ENCODE measurements at places on chromosomes 6 and 20. TPM values are rescaled to one million over a fixed set of nuclear protein-coding genes. Genes with fewer than 3 reads are reported as not detected.
A peak's percentile ranks its signal among the peaks of the same experiment; 100 is the strongest.

GRCh38 chr6:169263374-169263773 lies 9.7 kb upstream of the THBS2 start:
- no peak for DNase-seq

GRCh38 chr20:10177326-10177725 lies 41.3 kb upstream of the SNAP25 start:
- DNase-seq = peak; percentile 88

- no peak for DNase-seq
Observed at GRCh38 chr6:40138273-40138720, 204.0 kb upstream of the MOCS1 start.

DNA sequence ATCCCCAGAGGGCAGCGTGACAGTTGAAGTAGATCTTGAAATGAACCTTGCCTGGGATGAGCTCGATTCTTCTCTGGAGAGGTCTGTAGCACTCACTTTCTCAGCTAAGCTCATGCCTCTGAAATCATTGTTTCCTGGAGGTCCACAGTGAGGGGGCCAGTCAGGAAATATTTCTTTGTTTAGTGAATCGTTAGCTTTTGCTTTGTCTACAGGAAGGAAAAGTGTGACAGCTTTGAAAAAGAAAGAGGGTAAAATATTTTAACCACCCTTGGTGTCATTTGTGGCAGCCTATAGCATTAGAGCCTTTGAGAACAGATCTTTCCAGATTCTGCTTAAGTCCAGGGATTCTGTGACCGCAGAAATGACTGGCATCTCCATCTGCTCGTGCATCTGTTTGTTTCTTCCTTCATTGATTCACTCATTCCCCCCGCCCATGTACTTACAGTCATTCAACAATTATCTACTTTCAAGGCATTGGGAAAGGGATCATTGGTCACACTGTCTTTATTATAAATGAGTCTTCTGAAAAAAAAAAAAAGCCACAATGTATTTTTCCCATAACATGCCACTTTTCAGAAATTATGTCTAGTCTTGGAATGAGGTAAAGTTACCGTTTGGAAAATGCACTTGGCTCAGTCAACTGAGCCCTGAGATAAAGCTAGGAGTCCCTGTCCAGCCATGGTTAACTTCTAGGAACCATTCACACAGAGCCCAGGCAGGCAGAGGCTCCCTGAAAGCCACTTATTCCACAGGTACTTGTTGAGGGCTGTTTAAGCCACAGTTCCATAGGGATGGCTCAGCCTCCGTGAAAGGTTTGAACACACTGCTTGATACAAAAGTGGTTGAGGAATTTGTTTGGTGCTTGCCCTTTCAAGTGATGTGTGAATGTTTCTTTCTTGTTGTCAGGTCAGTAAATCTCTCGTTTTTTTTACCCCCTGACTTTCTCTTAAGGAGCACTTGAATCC lies 86.0 kb downstream of the TIAM2 start:
- peak; percentile 97 for DNase-seq

GRCh38 chr6:96469312-96469711 lies 52.3 kb upstream of the UFL1 start:
- no peak for DNase-seq

DNA sequence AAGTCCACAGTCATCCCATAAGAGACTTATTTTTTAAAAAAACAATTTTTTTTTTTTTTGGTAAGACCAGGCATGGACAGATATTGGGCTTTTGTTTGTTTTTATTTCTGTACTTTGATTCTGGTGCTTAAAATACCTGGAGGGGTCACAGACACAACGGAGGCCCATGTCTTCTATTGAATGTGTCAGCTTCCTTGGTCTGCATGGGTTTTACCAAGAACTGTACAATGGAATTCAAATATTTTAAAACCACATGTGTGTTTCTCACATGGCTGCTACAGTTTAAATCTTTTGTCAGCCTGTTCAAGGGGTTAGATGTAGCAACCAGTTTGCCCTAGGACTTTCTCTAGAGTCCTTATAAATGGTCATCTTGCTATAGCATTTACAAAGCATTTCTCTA lies 139.8 kb downstream of the SOX4 start:
- DNase-seq = peak; percentile 62

DNA sequence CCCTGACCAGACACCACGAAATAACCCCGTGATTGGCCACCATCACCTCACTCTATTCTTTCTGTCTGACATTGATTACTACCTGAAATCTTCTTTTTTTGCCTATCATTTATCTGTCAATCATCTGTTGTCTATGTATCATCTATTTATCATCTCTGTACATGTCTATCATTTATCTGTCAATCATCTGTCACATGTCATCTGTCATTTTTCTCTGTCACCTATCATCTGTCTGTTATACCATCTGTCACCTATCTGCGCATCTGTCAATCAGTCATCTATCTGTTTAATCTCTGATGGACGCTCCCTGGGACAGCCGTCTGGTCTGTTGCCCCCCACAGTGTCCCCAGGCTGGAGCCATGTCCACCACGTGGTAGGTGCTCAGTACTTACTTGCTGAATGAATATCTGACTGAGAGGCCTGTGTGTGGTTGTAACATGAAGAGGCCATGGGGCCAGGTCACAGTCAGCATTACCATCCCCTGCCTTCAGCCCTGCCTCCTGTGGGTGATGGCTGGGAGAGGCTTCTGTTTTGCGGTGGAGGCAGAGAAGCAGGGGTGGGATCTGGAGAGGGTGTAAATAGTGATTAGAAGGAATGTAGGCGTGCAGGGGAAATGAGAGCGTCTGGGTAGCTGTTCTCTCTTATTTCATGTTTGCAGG lies 302.7 kb downstream of the QKI start:
- no peak for DNase-seq

DNA sequence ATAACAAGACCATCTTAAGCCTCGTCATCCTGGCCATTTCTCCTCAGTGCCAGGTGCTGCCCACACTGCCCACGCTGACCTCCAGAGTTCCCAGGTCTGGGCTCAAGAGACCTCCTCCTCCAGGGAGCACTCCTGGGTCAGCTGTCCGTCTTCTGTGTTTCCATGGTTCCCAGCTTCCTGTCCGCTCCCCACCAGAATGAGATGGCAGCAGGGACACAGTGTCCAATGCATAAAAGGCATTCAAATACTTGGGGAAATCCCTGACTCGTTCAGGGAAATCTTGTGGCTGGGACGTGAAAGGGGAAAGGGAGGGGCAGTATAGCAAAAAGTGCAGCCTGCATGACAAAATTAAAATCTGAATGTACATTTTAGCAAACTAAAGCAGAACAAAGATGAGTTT lies 54.3 kb downstream of the SLC23A2 start:
- DNase-seq = no peak

DNA sequence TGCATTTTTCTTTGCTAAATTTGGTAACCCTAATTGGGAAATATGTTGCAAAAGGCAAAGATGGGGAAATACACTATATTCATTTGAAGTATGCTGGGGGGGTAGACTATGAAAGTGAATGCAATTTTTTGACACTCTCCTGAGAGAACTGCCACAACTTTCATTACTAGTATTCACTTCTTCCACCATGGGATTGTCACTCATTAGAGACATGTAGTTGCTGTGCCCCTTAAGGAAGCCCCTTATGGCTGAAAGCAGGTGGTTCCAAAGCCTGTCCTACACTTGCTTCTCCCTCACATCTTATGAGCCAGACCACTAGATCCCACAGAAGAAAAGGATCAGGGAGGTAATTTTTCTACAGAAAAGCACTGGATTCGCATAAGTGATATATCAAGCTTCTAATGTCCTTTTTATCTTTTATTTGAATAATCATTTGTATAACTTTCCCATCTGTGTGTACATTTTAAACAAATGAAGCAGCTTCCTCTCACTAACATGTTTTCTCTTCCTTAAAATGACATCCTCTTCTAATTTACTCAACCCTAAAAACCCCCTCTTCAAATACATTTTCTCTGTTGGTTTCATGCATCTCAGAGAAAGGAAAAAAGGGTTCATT lies 83.8 kb downstream of the GCLC start:
- no peak for DNase-seq

GRCh38 chr6:107928984-107929383 lies 29.0 kb downstream of the SEC63 start:
- DNase-seq = no peak

DNA sequence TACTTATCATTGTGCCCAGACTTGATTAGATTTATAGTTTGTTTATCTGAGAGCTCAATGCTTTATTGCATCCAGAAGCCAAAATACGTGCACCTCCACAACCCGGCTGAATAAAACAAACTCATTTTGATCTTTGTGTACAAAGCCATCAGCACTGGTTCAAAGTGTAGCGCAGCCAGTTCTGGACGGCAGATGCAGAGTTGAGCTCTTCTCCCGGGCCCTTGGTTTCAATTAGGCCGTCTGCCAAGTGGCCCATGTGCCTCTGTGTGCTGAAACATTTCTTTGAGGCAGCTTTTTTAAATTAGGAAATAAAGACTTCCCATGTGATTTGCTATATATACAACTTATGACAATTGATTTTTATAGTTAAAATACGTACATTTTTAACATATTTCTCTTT lies 96.2 kb upstream of the RSPO3 start:
- no peak for DNase-seq

GRCh38 chr6:103215847-103216246 lies 1643.9 kb downstream of the HACE1 start:
- DNase-seq = no peak

DNA sequence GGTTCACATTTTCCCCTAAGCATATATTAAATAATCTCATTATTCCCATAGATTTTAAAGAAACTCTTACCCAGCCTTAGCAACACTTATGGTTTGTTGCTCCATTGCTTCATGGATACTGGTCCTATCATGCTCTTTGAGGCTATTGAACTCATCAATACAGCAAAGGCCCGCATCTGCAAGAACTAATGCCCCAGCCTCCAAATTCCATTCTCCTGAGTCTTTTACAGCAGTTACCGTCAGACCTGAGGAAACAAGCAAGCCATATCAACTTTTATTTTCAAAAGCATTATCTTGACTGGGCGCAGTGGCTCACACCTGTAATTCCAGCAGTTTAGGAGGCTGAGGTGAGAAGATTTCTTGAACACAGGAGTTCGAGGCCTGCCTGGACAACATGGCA lies 37.7 kb upstream of the ASF1A start:
- DNase-seq = no peak

GRCh38 chr20:46123482-46124245 lies 5.5 kb downstream of the CD40 start:
- DNase-seq = no peak

DNA sequence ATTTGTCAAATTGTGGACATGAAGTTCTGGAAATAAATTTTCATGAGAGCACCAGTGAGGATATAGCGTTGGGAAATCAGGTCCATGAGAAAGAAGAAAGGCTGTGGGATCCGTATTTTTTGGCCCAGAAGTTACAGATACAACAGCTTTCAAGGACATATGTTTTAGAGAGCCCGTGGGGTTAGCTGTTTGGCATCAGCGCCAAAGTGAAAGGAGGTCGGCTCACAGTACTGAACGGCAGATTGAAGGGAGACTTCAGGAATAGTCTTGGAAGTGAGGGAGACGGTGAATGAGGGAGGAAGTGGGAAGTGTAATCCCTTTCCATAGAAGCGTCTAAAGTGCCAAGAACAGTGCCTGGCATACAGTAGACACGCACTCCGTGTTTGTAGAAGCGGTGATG lies 31.8 kb downstream of the ZDHHC14 start:
- no peak for DNase-seq

DEFB128 gene
- not detected for total RNA-seq

CLPSL2 gene
- total RNA-seq = not detected

GMPR gene
- total RNA-seq = 2.0 TPM

MCCD1 gene
- total RNA-seq = not detected

GMDS gene
- total RNA-seq = 12.3 TPM

THBS2 gene
- 260 TPM for total RNA-seq

Data from astrocyte (in vitro differentiated cells and primary cell).